ENCODE measurements at places on chromosomes 2 and 18. TPM values are rescaled to one million over a fixed set of nuclear protein-coding genes. Genes with fewer than 3 reads are reported as not detected.

GRCh38 chr18:10006311-10006893 lies 92.6 kb downstream of the VAPA start:
- no peak overlapping the region for H3K27ac ChIP-seq
- H3K27me3 ChIP-seq: peaks cover 34% of the 10 kb centered on the region
- H3K36me3 ChIP-seq: no peaks in the 10 kb centered on the region
- H3K4me1 ChIP-seq: no peaks in the 10 kb centered on the region
- no peak overlapping the region for H3K4me3 ChIP-seq
- DNase-seq: no peak

DNA sequence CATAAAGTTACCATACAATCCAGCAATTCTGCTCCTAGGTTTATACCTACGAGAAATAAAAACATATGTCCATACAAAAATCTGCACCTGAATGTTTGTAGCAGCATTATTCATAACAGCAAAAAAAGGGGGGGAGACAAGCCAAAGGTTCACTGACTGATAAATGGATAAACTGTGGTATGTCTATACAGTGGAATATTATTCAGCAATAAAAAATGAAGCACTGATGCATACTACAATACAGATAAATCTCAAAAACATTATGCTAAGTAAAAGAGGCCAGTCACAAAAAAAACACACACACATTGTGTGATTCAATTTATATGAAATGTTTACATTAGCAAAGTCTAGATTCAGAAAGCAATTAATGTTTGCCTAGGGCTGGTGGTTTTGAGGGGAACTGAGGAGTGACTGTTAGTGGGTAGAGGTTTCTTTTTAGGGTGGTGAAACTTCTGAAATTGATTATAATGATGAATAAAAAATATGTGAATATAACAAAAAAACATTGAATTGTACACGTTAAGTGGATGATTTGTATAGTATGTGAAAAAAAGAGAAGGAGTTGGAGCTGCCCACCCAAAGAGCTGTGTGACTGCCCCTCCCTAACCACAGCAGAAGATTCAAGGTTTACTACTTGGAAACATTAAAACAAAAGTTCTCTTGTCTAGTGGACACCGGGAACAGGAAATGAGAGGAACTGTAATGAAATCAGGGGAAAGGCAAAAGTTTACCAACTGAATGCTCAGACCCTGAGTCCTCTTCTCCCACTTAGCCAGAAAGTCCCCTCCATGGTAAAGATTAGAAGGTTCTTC lies 13.4 kb downstream of the COLEC12 start:
- no peaks in the 10 kb centered on the region for H3K4me1 ChIP-seq
- H3K4me3 ChIP-seq: no peak overlapping the region
- no peaks in the 10 kb centered on the region for H3K36me3 ChIP-seq
- no peak for DNase-seq

GRCh38 chr2:18749912-18750526 lies 160.7 kb upstream of the NT5C1B start:
- no peaks in the 10 kb centered on the region for H3K4me1 ChIP-seq
- H3K4me3 ChIP-seq: no peak overlapping the region
- no peak overlapping the region for H3K27ac ChIP-seq
- H3K27me3 ChIP-seq: no peaks in the 10 kb centered on the region
- H3K36me3 ChIP-seq: no peaks in the 10 kb centered on the region

MEP1B gene
- total RNA-seq: not detected

DNA sequence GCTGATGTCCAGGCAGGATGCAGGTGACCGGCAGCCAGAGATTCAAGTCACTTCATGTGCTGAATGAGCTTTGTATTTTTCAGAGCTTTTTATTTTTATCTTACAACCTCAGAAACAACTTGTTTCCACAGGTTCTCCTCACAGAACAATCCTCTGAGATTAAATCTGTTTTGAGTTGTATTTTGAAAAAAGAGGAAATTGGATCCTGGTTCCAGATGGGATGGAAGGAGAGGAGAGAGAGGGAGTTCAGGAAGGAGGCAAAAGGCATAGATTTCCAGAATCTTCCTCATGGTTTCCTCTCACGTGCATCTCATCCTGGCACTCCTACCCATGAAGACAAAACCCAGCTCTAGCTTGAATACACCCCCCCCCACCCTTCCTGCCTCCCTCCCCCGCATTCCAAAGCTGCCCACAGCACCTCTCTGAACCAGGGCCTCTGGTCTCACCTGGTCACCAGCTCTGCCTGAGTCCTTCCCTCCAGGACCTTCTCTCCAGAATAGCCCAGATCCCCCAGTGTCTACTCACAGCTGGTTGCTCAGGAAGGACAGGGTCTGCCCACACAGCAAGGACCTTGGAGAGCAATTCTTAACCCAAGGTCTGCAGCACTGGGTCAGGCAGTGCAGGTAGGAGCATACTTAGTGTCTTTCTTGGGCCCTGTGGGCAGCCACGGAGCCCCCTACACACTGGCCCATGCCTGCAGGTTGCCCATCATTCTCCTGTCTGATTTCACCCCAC lies 104.7 kb downstream of the ZFP36L2 start:
- H3K27me3 ChIP-seq: no peaks in the 10 kb centered on the region
- no peak overlapping the region for H3K4me3 ChIP-seq
- H3K27ac ChIP-seq: no peak overlapping the region
- no peaks in the 10 kb centered on the region for H3K36me3 ChIP-seq

- H3K4me1 ChIP-seq: no peaks in the 10 kb centered on the region
- no peak for DNase-seq
- H3K36me3 ChIP-seq: no peaks in the 10 kb centered on the region
- H3K27ac ChIP-seq: no peak overlapping the region
- no peaks in the 10 kb centered on the region for H3K27me3 ChIP-seq
- no peak overlapping the region for H3K4me3 ChIP-seq
Observed at GRCh38 chr2:238581126-238581525, 154.4 kb downstream of the ASB1 start.
